Cardiac septum (tissue), 1 donor: ENCODE measurements at places on chromosomes 2 and 18.

DNA sequence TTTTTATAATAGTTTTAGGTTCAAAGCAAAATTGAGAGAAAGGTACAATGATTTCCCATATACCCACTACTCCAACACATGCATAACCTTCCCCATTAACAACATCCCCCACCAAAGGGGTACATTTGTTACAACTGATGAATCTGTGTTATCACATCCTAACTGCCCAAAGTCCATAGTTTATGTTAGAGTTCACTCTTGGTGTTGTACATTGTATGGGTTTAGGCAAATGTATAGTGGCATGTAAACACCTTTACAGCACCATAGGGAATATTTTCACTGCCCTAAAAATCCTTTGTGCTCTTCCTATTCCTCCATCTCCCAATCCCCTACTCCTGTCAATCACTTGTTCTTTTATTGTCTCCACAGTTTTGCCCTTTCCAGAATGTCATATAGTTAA, 471.6 kb downstream of the CPS1 start:
- DNase-seq, result no peak

DNA sequence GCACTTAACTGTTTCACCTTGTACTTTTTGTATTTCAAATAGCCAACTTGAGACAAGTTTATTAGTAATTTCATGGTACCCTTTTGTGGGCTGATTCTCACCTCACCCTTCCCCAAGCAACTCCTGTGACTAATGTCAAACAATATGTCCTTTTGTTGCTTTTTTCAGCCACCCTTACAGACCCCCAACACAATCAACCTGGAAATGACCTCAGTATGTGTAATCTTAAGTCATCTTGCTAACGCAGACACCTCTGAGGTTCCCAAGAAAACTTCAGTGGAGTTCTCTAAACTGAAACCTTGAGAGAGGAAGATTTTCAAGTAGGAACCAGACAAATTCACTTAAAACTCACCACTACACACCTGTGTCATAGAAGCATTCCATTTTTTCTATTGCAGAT, 69.5 kb downstream of the KYNU start:
- DNase-seq, result no peak

GRCh38 chr18:77110400-77110799, 22.2 kb downstream of the MBP start:
- DNase-seq, result no peak

- no peak for DNase-seq
These were observed 51.5 kb upstream of the MGAT5 start for GRCh38 chr2:134202371-134202770.

DNA sequence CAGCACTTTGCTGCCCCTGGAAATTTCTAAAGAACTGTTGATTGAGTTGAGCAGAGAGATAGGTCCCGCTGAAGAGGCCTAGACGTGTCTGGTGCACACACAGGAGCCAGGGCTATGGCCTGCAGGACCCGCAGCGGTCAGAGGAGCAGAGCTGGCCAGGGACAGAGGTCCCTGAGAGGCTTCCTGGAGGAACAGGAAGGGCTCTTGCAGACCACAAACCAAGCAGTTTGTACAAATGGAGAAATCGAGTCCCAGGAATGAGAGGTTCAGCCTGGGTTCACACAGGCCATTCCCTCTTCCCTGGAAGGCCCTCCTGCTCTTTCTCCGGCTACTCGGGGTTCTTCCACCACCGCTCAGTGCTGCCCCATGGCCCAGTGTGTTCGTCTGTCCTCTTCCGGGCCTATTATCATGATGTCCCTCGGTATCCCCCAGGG, 1.2 kb upstream of the BIN1 start:
- DNase-seq, result no peak

GRCh38 chr2:110657724-110658305, 20.0 kb downstream of the BUB1 start:
- DNase-seq, result no peak

DNA sequence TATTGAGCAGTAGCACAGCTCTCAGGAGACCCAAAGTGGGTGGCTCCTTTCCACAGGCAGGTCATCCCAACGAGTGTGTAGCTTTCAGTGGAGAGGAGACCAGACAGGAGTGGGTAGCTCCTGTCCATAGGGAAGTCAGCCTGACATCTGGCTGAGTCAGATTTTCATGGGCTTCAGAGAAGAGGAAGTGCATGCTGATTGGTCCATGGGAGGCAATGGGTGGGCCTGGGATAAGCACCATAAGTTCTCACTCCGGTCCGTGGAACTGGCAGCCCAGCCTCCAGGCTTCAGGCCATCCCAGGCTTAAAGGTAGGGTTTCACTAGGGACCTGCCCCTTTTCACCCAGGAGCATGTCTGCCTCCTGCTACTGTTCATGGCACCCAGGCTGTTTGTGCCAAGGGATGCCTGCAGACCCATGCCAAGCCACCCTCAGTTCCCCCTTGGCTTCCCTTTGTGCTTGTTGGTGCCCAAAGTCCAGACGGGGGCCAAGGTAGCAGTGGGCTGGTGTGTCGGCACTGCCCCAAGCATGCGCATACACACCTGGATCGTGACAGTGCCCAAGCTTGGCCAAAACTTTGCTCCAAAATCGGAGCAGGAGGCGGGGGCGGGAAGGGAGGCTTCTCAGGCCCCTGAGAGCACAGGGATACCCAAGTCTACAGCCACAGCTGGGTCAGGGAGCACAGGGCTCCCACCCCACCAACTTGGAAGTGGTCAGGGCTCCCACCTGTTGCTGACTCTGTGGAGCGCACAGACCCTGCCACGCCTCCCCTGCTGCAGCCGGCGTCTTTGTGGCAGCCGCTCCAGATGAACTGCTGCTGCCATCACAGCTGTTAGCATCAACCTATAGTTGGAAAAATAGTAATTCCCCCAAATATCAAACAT, 26.4 kb downstream of the MARCHF7 start:
- DNase-seq, result no peak

DNA sequence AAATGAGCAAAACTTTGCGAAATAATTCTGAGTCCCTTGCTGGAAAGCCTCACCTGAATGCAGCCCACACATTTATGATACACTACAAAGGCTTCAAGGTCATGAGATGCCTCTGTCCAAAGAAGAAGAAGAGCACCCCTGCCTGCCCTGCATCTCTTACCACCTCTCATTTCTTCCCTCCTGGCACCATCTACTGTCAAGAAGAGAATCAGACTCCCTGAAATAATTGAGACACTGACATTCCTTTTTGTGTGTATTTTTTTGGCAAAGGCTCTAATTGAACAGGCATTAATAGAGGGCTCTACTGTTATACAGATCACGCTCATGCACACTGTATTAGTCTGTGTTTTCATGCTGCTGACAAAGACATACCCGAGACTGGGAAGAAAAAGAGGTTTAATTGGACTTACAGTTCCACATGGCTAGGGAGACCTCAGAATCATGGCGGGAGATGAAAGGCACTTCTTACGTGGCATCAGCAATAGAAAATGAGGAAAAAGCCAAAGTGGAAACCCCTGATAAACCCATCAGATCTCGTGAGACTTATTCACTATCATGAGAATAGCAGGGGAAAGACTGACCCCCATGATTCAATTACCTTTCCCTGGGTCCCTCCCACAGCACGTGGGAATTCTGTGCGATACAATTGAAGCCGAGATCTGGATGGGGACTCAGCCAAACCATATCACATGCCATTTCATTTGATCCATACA, 176.3 kb downstream of the ALPK2 start:
- no peak for DNase-seq

DNA sequence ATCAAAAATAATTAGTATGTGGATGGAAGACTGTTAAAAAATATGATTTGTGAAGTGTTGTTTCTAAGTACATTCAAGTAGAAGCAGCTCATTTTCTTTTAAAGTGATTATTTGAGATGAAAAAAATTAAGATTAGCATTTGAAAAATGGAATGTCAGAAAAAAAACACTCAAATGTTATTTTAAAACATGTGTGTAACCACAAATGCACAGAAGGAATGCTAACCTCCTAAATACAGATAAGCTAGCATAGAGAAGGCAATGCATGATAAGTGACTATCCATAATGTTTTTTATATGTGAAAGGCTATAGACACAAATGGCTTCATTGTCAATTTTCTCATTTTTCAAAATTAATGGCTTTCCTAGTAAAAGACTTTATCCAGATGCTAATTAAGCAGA, 198.9 kb downstream of the NYAP2 start:
- no peak for DNase-seq

DNA sequence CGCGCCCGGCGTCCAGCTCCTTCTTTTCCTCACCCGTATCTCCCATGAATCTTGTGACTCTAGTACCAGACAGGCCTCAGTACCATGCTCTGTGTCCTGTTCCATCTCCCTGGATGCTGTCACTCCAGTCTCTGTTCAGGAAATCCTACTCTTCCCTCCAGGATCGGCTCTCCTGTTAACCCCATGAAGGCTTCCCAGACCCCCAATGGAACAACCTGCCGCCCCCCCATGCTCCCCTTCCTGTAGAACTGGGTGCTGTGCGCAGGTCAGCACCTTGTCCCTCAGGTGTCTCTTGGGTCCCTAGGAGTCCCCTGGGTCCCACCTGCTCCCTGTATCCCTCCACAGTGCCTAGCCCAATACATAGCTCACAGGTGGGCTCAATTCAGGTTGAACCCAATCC, 41.3 kb downstream of the MYCN start:
- peak; percentile 56 for DNase-seq

- peak; percentile 83 for DNase-seq
These were observed 41.6 kb downstream of the PKDCC start for GRCh38 chr2:42089340-42089925.

- DNase-seq, result no peak
These were observed 44.4 kb downstream of the FBLN7 start for GRCh38 chr2:112182581-112183034.

- no peak for DNase-seq
These were observed 313.6 kb upstream of the CDH20 start for GRCh38 chr18:61019338-61020301.

DNA sequence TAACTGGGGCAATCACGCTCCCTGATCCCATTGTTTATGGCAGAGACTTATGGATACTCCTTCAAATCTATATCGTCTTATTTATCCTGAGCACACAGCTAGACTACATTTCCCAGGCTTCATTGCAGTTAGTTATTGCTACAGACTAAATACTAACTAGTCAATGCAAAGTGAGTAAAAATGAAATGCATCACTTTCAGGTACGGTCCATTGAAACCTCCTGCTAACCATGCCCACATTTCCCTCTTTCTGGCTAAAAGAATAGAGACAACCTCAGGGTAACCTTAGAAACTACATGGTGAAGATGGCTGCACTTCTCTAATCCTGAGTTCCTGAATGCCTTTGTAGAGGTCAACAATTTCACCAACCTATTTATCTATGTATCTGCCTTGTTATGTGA, 437.4 kb downstream of the EPHA4 start:
- DNase-seq, result no peak

GRCh38 chr2:218216336-218216673, 684 bp upstream of the ARPC2 start:
- no peak for DNase-seq

DNA sequence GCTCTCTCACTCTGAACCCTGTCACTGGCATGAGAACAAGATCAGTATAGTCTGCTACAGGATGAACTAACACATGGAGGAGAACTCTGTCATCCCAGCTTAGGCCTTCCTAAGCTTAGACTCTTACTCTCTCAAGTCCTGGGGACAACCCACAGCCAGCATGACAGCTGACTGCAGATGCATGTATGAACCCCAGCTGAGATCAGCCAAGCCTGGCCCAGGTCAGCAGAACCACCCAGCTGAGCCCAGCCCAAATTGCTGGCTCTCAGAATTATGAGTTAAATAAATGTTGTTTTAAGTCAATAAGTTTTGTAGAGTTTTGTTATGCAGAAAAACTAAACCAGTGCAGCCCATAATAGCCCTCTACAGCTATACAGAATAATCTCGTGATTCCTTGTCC, 287.3 kb downstream of the TNS1 start:
- DNase-seq, result peak; percentile 59

DNA sequence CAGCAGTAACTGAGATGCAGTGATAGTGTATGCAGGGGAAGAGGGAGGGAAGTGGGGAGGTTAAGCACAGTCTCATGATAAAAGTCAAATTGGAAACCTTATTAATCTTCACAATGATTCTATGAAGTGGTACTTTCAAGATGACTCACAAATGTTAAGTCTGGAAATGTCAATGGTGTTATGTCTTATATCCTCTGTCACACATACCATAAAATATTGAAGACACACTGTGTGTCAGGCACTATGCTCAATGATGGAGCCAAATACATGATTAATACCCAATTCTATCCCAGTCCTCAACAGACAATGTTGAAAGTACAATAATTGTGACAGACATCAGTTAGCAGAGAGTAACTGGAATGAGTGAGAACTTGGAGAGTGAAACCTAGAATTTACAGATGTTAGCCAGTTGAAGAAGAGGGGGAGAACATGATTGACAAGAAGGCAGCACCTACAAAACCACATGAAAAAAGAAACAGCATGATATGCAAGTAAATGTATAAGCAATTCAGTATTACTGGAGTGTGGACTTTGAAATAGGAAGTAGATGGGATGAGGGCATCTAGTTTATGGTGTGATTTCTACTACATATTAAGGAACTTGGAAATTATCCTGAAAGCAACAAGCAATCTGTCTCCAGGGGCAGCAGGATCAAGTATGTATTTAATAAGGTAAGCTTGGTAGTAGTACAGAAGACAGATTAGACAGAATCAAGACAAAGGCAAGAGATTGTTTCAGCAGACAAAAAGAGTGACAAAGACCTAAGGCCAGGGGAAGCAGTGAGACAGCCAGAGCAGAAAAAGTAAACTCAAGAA, 107.6 kb downstream of the STRN start:
- DNase-seq, result no peak

DNA sequence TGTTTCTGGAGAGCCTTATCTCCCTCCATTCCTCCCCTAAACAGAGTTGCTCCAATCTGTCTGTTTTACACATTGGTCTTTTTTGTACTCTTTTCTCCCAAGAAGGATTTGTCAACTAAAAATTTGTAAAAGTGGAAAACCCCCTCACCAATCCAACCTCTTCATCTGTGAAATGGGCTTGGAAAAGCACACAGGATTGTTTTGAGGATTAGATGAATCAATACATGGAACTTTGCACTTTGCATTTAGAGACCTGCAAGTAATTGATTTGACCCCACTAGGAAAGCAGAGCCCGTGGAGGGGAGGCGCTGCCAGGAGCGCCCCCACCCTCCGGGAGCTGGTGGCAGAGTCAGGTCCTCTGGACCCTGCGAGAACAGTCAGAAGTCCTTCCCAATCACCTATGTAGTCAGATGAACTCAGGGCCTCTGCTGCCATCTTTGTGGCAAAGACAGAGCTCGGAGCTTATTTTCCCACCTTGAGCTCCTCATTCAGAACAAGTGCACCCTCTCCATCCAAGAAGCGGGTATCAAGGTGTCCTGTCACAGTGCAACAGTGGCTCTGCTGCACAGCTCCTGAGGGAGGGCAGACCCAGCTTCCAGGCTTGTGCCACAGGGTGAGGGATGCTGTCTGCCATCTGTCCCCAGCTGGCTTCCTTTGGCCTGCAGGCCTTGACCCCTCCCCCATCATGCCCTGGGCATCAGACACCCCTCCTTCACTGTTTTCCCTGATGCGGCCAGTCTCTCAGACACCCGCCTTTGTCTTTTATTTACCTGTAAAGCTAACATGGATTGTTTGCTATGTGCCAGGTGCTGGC, 1.7 kb upstream of the TMEM185B start:
- peak; percentile 72 for DNase-seq

- no peak for DNase-seq
These were observed 134.9 kb upstream of the KYNU start for GRCh38 chr2:142742371-142743214.
